ENCODE measurements at places on chromosomes 7 and 10.

DNA sequence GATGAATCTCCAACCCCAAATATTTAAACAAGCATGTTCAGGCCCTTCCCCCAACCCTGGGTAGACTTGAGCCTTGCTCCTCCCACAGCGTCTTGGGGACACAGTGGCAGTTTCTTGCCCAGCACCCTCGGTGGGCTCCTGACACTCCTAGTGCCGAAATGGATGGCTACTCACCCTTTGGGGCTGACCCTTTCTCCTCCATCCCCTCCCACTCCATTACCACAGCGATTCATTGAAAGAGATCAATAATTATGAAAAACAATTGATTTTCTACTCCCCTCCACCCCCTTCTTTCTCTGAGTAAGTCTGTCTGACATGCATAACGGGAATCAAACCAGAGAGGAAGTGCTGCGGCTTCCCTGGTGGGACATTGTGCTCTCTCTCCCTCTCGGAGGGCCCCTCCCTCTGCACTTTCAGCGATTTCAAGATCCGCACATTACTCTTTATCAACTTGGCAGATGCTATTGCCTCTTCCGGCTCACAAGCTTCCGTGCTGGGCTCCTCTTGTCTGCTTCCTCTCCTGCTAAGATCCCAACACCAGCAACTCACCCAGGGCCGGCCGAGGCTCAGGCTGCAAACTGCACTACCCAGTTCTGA, 79.0 kb upstream of the PLXNA4 start:
- peak; percentile 85 for DNase-seq

DNA sequence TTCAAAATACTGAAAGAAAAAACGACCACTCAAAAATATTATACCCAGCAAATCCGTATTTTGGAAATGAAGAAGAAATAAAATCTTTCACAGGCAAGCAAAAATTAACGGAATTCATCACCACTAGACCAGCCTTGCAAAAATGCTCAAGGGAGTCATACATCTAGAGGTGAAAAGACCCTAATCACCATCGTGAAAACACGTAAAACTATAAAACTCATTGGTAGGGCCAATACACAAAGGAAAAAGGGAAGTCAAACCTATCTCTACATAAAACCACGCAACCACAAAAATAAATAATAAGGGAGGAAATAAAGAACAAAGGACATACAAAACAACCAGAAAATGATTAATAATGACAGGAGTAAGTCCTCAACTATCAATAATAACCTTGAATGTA, 6.6 kb upstream of the AKR1B1 start:
- DNase-seq, result no peak

DNA sequence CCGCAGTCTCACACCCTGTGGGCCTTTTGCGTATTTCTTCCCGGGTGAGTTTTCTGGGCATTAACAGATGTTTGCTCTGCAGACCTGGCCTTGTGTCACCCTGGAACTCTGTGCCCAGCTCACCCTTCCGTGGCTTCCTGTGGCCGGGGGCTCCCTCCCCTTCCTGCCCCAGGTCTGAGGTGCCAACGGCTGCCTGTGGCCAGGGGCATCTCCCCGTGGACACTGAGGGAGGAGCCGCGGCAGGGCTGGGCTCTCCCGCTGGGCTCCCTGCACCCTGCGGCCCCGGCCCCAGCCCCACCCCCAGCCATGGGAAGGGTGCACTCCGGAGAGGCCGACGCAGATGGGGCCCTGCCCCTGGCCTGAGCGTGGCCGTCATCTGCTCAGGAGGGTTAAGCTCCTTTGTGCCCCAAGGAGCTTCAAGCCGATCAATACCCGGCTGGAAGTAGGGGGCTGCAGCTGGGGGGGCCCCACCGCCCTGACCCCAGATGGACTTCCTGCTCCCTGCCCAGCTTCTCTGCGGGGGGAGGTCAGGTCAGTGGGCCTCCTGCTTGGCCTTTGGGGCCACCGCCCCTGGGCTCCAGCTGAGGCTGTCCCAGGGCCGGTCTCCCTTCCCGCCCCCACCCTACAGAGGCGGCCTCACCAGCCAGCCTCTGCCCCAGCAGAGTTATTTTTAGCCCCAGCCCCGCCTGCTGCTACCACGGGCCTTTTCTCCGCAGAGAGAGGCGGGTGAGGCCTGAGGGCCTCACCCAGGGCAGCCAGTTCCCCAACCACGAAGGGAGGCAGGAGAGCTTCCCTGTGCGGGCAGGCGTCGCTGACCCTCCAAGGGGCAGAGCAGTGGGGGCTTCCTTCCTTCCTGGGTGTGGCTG, 24.2 kb downstream of the PWWP2B start:
- DNase-seq, result no peak

DNA sequence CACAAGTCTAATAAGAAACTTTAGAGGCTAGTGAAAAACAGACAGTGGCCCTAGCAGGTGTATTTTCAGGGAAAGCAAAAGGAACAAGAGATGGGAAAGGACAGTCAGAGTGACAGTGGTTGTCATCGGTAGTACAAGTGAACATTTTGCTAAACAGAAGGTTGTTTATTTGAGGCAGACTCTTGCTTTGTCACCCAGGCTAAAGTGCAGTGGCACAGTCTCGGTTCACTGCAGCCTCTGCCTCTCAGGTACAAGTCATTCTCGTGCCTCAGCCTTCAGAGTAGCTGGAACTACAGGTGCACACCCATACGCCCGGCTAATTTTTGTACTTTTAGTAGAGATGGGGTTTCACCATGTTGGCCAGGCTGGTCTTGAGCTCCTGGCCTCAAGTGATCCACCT, 195.8 kb downstream of the RELN start:
- DNase-seq, result no peak

DNA sequence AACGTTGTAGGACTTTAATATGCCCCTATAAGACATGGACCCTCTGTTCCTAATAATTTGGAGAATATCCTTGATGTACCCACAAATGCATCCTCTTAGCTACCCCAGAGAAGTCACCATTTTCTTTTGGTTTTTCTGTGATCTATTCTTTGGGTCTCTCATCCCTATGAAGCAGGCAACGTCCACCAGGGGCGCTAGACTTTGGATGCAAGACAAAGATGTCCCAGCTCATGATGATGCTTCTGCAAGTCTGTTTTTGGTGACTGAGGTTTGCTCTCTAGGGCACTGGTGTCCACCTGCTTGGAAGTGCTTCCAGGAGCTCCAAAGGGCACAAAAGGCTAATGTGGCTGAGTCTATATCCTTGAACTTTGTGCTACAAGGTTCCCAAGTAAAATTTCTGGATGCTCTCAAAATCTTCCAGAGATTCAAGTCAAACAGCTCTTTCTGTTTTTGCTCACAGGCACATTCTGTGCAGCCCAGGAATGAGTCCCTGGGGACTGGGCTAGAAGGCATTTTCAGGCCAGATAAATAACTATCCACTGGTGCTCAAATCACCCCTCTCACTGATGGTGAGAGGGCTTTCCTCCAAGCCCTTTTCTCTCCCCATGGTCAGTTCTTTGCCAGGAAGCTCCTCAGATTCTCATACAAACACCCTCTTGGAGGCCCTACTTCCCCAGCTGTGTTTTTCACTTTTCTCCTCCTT, 166.4 kb downstream of the C7orf25 start:
- peak; percentile 70 for DNase-seq

DNA sequence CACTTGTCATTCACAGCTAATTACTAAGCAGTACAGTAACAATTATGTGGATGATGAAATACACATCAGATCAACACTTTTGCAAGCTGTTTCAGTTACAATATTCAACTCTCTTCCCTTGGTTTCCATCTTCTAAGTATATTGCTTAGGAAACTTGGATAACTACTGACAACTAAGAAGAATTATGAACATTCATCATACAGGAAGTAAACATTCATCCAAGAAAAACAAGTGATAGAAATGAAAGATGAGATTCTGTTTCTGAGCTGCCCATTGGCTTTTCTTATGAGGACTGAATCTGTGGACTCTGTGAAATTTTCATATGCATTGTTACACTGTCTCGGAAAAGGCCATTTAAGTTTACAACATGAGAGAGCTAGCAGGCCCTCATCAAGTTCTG, 240.2 kb downstream of the PRKG1 start:
- DNase-seq, result no peak

DNA sequence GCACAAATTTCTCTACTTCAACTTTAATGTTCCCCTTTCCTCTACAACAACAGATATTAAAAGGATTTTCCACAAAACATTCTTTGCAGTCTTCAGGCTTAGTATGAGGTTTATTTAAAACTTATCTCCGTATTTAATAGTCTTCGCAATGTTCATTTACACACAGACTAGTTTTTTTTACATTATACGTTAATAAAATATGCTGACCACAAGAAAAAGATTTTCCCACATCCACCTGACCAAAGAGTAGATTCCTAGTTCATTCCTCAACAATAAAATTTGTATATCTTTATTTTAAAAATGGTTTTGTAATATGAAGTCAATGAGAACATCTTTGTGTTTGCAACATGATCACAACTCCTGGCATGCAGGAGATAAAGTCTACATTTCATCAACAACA, 42.4 kb downstream of the POT1 start:
- DNase-seq, result no peak

- no peak for DNase-seq
These were observed 495.8 kb downstream of the PLXNA4 start for GRCh38 chr7:132080467-132080866.

Data from mesendoderm (in vitro differentiated cells).